ENCODE measurements at places on chromosomes 12 and 14.

GRCh38 chr12:46670636-46671035 lies 155.2 kb downstream of the SLC38A4 start:
- DNase-seq = no peak

DNA sequence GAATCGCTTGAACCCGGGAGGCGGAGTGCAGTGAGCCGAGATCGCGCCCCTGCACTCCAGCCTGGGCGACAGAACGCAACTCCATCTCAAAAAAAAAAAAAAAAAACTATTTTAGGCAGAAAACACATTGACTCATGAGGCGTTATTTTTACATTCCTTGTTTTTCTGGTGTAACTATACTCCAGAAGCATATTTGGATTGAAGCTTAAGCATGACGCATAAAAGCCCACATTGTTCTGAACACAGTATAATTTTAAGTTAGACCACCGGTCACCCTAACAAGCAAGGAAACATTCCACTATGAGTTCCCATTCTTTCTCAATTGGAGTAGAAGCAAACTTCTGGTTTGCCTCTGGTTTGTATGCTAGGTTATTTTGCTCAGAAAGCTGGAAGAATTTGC lies 173.0 kb downstream of the MYRFL start:
- no peak for DNase-seq

- DNase-seq = peak; percentile 63
Observed at GRCh38 chr14:31025367-31026076, at the start of gene AP4S1. Gene AP4S1 (plus strand): TSS chr14:31025649. CDS start chr14:31066197, 40,548 bp downstream.

- DNase-seq = no peak
Observed at GRCh38 chr12:46985816-46986215, 93.6 kb upstream of the PCED1B start.

DNA sequence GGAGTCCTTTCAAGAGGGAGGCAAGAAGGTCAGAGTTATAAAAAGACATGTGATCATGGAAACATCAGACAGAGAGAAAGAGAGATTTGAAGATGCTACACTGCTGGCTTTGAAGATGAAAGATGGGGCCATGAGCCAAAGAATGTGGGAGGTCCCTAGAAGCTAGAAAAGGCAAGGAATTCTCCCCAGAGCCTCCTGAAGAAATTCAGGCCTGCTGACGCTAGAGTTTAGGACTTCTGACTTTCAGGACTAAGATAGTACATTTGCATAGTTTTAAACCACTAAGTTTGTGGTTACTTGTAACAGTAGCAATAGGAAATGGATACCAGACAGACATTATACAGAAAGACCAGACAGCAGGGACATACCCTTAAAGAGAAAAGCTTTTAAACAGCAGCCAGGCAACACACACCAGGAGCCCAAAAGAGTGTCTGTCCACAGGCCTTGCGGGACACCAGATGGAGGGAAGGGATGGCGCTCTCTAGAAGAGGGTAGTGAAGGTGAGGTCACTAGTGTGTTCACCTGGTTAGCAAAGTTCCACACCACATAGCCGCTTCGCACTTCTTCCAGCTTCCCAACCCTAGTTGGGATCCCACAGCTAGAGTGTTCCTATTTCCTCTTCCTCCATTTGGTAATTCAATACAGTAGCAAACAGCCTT lies 29.7 kb upstream of the CEBPE start:
- DNase-seq = no peak

GRCh38 chr12:90945070-90945649 lies 9.8 kb downstream of the CCER1 start:
- DNase-seq = no peak

DNA sequence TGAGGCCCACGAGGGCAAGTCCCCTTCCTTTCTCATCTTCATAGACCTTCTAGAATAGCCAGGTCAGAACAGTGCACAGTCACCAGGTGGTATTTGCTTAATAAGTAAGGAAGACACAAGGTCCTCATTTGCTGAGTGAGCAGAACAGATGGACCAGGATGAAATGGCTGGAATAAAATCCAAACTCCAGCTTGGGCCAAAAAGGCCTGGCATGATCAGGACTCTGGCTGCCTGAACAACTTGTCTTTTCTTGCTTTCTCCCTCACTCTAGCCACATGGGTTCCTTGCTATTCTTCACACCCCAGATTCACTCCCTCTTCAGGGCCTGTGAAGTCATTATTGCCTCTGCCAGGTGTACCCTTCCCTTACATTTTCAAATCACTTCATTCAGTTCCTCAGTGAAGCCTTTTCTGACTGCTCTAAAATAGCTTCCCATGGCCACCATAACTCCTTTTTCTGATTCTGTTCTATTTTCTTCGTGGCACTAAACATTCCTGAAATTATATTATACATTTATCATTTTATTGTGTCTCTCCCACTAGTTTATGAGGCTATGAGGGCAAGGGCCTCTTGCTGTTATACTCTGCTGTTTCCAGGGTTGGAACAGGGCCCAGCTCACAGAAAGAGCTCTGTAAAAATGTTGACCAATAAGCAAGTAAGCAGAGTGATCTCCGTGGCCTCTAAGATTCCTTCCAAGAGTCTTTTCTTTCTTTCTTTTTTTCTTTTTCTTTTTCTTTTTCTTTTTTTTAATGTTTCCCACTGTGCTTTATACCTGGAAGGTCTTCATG lies 150.8 kb downstream of the TTC8 start:
- no peak for DNase-seq
